ENCODE measurements at places on chromosomes 3 and 15.

- H3K27ac ChIP-seq, result no peak overlapping the region
- no peak overlapping the region for H3K4me3 ChIP-seq
- no peaks in the 10 kb centered on the region for H3K4me1 ChIP-seq
- DNase-seq, result no peak
- H3K36me3 ChIP-seq, result no peaks in the 10 kb centered on the region
Observed at GRCh38 chr15:81779181-81779580, 266.6 kb downstream of the MEX3B start.

GRCh38 chr3:39219702-39220101, 27.3 kb upstream of the XIRP1 start:
- no peak overlapping the region for H3K4me3 ChIP-seq
- H3K27ac ChIP-seq, result no peak overlapping the region
- DNase-seq, result no peak
- no peaks in the 10 kb centered on the region for H3K27me3 ChIP-seq

DNA sequence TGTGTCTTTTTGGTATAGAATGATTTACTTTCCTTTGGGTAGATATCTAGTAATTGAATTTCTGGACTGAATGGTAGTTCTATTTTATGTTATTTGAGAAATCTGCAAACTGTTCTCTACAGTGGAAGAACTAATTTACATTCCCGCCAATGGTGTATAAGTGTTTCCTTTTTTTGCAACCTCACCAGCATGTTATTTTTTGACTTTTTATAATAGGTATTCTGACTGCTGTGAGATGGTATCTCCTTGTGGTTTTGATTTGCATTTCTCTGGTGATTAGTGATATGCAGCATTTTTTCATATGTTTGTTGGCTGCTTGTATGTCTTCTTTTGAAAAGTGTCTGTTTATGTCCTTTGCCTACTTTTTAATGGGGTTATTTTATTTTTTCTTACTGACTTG, 607.2 kb downstream of the OTOL1 start:
- no peaks in the 10 kb centered on the region for H3K27me3 ChIP-seq
- no peak overlapping the region for H3K4me3 ChIP-seq
- no peak for DNase-seq
- H3K27ac ChIP-seq, result no peak overlapping the region

DNA sequence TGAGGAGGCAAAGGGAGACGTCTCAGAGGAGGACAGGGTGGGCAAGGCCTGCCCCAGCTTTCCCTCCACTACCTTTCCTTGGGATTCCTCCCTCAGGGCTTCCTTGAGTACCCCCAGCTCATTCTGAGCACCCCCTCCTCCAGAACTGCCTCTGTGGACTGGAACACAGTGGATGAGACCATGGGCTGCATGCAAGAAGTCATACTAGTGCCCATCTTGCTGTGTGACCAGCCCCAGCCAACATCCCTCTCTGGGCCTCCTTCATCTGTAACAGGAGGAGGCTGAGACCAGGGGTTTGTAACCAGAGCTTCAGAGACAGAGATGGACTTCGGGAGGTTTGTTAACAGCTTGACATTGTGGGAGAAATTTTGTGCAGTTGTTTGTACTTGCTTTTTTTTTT, 25.6 kb downstream of the FEM1B start:
- H3K4me1 ChIP-seq, result peaks cover 17% of the 10 kb centered on the region
- H3K27ac ChIP-seq, result no peak overlapping the region
- H3K27me3 ChIP-seq, result no peaks in the 10 kb centered on the region
- no peaks in the 10 kb centered on the region for H3K36me3 ChIP-seq

DNA sequence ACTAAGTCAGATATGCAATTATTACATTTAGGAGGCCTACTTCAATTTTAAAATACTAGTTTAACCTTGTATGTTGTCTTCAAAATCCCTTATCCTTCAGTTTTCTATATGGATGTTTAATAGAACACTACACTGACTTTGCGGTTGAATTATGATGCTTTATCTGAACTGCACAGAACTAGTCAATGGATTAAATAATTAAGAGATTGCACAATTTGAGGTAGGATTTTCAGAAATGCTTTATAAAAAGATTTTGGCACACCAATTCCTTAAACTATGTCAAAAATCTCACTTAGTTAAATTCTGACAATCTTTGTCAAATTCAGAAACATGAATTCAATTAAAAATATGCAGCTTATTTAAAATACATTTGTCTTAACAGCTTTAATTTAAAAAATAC, 28.1 kb downstream of the ATOSA start:
- no peaks in the 10 kb centered on the region for H3K4me1 ChIP-seq
- peaks cover 6% of the 10 kb centered on the region for H3K36me3 ChIP-seq
- peak overlapping the region; percentile 70 for H3K27ac ChIP-seq
- no peak overlapping the region for H3K4me3 ChIP-seq

- no peaks in the 10 kb centered on the region for H3K27me3 ChIP-seq
- H3K4me3 ChIP-seq, result no peak overlapping the region
- no peak overlapping the region for H3K27ac ChIP-seq
Observed at GRCh38 chr3:9224490-9224889, 25.0 kb downstream of the SRGAP3 start.

- H3K27me3 ChIP-seq, result no peaks in the 10 kb centered on the region
- H3K4me1 ChIP-seq, result no peaks in the 10 kb centered on the region
- no peak for DNase-seq
- H3K27ac ChIP-seq, result no peak overlapping the region
- no peaks in the 10 kb centered on the region for H3K36me3 ChIP-seq
Observed at GRCh38 chr3:26061947-26062346, 272.1 kb downstream of the OXSM start.

DNA sequence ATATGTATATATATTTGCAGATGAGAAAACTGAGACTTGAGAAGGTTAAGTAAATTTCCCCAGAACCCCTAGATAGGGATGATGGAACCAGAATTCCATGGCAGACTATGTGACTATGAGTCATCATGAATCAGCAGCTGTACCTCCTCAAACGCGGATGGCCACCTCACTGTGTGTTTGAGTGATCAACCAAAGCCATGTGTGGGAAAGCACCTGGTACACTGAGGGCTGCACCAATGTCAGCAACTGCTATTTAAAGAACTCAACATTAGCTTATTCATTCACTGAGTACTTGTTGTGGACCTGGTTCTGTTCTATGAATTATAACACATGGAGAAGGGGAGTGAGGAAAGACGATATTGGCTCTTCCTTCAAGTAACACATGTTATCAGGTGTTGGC, 377.0 kb downstream of the GAP43 start:
- no peaks in the 10 kb centered on the region for H3K27me3 ChIP-seq
- DNase-seq, result no peak
- H3K4me3 ChIP-seq, result no peak overlapping the region
- no peaks in the 10 kb centered on the region for H3K4me1 ChIP-seq

DNA sequence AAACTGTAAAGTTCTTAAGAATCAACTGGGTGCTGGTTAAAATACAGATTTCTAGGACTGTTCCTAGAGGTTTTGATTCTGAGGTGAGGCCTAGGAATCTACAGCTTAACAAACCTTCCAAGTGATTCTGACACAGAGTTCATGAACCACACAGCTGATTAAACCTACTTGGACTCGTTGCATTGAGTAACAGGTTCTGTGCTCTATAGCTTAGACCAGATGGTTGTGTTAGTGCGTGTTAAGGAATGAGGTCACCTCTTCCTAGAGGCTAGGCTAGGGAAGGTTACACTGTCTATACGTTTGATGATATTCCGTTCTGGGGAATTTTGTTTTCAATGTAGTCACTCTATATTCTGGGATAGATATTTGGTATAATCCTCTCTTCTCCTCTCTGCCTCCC, 21.9 kb downstream of the EID1 start:
- no peaks in the 10 kb centered on the region for H3K4me1 ChIP-seq
- no peak for DNase-seq
- no peak overlapping the region for H3K27ac ChIP-seq

DNA sequence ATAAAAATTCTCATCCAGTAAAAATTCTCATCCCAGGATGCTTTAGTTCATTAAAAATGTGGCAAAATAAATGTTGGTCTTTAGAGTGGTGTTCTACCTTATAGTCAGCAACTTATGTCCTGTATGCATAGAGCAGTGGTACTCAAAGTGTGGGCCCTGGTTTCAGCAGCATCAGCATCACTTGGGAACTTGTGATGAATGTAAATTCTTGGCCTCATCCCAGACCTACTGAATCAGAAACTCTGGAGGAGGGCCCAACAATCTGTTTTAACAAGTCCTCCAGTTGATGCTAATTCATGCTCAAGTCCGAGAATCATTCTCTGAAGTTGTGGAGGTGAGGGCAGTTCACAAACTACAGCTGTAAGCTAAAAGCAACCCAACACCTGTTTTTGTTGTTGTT, 307.3 kb upstream of the SATB1 start:
- no peak overlapping the region for H3K27ac ChIP-seq
- no peak overlapping the region for H3K4me3 ChIP-seq
- DNase-seq, result no peak
- no peaks in the 10 kb centered on the region for H3K27me3 ChIP-seq

- no peaks in the 10 kb centered on the region for H3K36me3 ChIP-seq
- H3K27ac ChIP-seq, result no peak overlapping the region
- H3K27me3 ChIP-seq, result no peaks in the 10 kb centered on the region
Observed at GRCh38 chr3:190281308-190282051, 40.8 kb downstream of the CLDN1 start.

GRCh38 chr3:15283702-15284101, 48.7 kb downstream of the SH3BP5 start:
- no peak for DNase-seq
- no peak overlapping the region for H3K4me3 ChIP-seq
- no peaks in the 10 kb centered on the region for H3K27me3 ChIP-seq
- H3K4me1 ChIP-seq, result peaks cover 3% of the 10 kb centered on the region
- no peaks in the 10 kb centered on the region for H3K36me3 ChIP-seq

- H3K36me3 ChIP-seq, result no peaks in the 10 kb centered on the region
- H3K4me1 ChIP-seq, result peaks cover 13% of the 10 kb centered on the region
- no peak overlapping the region for H3K27ac ChIP-seq
- peak; percentile 28 for DNase-seq
- no peak overlapping the region for H3K4me3 ChIP-seq
- H3K27me3 ChIP-seq, result no peaks in the 10 kb centered on the region
Observed at GRCh38 chr15:49721621-49722020, 100.8 kb downstream of the DTWD1 start.

GRCh38 chr15:85112997-85113396, 131.3 kb downstream of the PDE8A start:
- no peak overlapping the region for H3K27ac ChIP-seq
- DNase-seq, result no peak
- H3K4me1 ChIP-seq, result no peaks in the 10 kb centered on the region
- H3K4me3 ChIP-seq, result no peak overlapping the region

- no peak overlapping the region for H3K4me3 ChIP-seq
- DNase-seq, result no peak
- H3K36me3 ChIP-seq, result no peaks in the 10 kb centered on the region
- H3K27me3 ChIP-seq, result no peaks in the 10 kb centered on the region
- no peaks in the 10 kb centered on the region for H3K4me1 ChIP-seq
- H3K27ac ChIP-seq, result no peak overlapping the region
Observed at GRCh38 chr3:64917914-64918453, 230.2 kb upstream of the ADAMTS9 start.

Measured in common myeloid progenitor, CD34-positive (primary cell).